ENCODE measurements at places on chromosomes 11 and 22. TPM values are rescaled to one million over a fixed set of nuclear protein-coding genes. Genes with fewer than 3 reads are reported as not detected.

TCN1 gene
- total RNA-seq, result not detected

DNA sequence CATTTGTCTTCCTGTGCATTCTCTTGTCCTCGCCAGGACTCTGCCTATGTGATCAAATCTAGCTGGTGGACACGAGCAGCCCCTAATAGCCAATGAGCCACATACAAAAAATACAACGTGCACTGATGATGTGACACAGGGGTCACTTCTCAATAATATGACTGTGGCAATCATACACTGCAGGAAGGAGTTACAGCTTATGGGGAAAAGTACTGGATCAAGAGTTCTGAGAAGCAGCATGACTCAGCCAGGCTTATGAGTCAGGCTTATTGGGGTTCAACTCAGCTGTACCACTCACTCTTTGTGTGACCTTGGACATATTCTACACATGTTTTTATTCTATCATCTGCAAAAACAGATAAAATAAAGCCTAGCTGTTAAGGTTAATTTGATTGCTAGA, 889.4 kb upstream of the TENM4 start:
- ATAC-seq, result no peak

DNA sequence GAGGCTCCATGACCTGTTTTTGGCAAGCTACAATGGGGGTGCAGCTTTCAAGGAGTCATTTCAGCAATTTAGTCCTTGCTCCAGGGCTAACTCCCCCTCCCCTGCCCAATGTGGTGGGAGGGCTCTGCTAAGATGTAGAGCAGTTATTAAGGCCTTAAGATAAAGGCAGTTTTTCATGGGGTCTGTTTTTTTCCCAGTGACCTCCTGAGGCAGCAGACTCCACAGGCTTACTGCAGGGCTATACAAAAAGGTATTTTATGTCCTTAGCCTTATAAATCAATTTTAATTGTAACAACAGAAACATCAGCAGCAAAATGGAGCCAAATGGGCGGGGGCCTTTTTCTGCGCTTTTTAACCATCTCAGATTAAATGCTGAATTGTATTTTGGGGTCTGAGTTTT, 192.3 kb downstream of the KIRREL3 start:
- ATAC-seq, result no peak

- no peak for ATAC-seq
Observed at GRCh38 chr11:67315325-67315909, 12.1 kb downstream of the SSH3 start.

DNA sequence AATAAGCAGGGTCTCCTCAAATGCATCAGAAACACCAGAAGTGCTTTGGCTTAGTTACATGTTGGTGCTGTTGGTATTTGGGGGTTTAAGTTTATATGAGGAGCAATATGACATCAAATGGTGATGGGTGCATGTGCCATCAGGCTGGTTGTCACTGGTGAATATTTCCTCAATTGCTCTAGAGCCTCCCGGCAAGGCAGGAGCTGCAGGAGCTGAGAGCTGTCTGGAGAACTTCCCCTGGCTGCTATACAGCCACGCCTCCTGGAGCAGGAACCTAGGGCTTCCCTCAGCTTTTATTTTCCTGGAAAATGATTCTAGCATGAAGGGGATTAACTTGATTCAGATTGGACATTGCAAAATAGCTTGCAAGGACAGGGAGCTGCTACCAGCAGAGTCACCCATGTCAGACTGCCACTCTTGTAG, 15.8 kb downstream of the IGLL5 start:
- no peak for ATAC-seq

- ATAC-seq, result no peak
Observed at GRCh38 chr11:60864856-60865513, 2.4 kb upstream of the ZP1 start.

All from activated T-helper 17 cell treated with anti-CD3 and anti-CD28 coated beads, Interleukin-2, amount 50 U/mL, for 72 hours (primary cell).